ENCODE measurements at places on chromosomes 3 and 15. TPM values are rescaled to one million over a fixed set of nuclear protein-coding genes. Genes with fewer than 3 reads are reported as not detected.

GRCh38 chr3:23566499-23566898, 239.3 kb upstream of the UBE2E1 start:
- DNase-seq = no peak

GRCh38 chr15:101003081-101003480, 83.9 kb downstream of the LRRK1 start:
- DNase-seq = no peak

DNA sequence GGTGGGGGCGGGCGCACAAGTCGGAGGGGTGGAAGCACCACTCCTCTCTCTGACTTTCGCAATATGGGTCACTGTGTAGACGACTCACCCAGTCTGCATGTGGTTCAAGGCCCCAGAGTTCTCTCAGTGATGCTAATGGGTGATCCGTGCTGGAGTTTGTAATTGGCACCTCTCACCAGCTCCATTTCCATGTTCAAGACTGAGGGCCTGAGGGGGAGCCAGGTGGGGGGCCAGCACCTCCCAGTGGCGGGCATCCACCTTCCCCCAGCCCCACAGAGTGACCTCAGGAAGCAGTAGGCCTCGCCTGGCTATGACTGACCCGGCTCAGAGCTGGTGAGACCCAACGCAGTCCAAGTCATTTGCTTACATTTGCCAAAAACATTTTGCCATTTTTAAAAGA, 230.0 kb upstream of the ST8SIA2 start:
- DNase-seq = no peak

- DNase-seq = no peak
Measured at GRCh38 chr3:7574435-7574834, 713.5 kb downstream of the GRM7 start.

GRCh38 chr15:75905231-75905630, 1.6 kb downstream of the FBXO22 start:
- no peak for DNase-seq

DNA sequence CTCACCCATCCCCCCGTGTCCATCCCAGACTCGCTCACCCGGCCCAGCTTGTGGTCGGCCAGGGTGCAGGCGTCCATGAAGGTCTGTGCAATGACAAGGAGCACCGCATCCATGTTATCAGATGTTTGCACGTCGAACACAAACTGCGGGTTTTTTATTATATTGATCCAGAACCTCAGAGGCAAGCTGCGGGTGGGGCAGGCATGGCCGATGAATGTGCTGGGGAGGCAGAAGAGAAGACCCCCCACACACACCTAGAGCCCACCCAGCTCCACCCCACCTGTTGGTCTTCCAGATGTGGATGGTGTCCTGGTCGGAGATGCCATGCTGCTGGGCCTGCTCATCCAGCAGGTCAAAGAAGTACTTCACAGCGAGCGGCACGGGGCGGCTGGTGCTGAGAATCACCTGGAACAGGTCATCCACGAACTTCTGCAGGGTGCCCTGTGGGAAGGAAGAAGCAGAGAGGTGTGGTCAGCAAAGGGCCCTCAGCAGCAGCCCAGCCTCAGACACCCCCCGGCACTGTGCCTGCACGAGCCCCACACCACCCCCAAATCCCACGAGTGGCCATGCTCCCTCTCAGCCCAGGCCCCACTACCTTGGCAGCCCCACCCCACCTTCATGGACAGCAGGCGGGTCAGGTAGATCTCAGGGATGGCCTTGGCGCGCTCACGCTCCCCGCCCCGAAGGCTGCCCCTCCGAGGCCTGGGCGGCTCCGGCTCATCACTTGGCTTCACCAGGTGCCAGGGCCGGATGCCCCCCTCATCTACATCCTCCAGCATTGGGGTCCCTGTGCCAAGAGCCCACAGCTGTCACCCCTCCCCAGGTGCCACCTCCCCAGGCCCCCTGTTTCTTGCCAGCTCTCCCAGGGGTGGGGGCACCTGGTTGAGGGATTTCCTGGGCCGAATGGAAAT, 20.3 kb downstream of the PLXNB1 start:
- DNase-seq = no peak

GRCh38 chr15:34161329-34161963, 48.5 kb downstream of the KATNBL1 start:
- DNase-seq = no peak

- no peak for DNase-seq
Measured at GRCh38 chr3:4804161-4805058, 174.8 kb upstream of the BHLHE40 start.

DNA sequence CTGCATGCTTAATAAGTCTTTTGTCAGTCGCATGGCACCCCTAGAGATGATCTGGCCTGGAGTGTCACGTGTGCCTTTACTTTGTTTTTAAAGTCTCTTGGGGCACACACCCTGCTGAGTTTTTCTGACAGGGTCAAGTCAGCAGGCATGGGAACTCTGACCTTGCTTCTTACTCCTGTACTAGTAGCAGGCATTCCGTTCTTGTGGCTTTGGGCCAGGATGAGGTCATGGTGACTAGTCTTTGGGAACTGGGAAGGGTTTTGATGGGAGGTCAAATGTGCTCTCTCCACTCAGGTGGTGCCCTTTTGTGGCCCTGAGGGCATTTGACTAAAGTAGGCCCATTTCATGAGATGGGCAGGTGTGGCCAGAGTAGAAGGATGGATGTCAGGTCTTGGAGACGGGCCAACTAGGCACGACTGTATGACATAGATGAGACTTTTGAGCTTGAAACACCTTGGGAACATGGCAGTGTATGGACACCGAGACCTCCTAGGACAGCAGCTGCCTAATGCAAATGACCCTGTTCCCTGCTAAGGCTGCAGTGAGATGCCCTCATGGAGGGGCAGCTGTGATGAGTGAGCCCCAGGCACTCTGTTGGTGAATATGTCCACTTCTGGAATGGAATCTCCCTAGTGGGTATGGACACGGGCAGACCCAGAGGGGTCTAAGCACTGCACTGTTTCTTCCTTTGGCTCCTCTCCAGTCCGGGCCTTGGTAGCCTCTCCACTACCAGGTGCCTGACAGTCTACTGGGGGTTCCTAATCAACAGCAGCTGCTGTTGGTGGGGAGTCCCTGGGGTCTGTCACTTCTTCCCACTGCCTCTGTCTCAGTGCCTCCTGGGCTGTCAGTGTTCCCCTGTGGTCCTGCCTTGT, 16.4 kb downstream of the SRPRB start:
- no peak for DNase-seq

DNA sequence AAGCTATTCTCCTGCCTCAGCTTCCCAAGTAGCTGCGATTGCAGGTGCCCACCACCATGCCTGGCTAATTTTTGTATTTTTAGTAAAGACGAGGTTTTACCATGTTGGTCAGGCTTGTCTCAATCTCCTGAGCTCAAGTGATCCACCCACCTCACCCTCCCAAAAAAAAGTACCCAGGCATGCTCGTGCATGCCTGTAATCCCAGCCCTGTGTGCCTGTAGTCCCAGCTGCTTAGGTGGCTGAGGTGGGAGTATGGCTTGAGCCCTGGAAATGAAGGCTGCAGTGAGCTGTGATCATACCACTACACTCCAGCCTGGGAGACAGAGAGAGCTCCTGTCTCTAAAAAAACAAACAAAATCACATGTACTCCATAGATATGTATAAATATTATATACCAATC, 176.5 kb downstream of the SOX2 start:
- no peak for DNase-seq

- no peak for DNase-seq
Measured at GRCh38 chr3:194107107-194107506, 28.8 kb upstream of the HES1 start.

DNA sequence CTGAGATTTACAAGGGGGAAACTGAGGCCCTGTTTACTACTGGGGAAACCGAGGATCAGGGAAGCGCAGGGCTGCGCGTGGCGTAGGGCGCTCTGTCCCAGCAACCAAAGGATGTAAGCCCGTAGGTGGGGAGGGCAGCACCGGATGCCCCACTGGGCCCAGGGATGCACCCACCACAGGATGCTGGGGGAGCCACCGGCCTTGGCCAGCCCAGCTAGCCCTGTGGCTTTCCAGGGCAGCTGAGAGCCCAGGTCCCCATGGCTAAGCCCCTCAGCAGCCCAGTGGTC, 33.4 kb downstream of the RPN1 start:
- DNase-seq = no peak

- no peak for DNase-seq
Measured at GRCh38 chr15:62067448-62068044, 769 bp downstream of the C2CD4A start.

DNA sequence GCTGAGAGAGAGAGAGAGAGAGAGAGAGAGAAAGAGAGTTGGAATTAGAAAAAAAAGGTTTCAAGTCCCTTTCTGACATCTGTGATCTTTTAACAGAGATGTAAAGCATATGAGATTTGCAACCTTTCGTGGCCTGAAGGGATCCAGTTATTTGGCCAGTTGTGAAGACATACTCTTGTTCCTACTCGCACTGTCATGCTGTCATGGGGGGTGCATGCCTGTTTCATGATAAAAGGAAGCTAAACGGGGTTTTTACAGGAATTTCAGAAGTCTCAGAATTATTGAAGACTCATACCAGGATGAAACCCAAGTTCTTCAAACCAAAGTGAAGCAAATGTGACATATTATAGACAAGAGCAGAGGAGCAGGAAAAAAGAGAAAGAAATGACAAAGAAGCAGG, 342.0 kb downstream of the RORA start:
- no peak for DNase-seq

DNA sequence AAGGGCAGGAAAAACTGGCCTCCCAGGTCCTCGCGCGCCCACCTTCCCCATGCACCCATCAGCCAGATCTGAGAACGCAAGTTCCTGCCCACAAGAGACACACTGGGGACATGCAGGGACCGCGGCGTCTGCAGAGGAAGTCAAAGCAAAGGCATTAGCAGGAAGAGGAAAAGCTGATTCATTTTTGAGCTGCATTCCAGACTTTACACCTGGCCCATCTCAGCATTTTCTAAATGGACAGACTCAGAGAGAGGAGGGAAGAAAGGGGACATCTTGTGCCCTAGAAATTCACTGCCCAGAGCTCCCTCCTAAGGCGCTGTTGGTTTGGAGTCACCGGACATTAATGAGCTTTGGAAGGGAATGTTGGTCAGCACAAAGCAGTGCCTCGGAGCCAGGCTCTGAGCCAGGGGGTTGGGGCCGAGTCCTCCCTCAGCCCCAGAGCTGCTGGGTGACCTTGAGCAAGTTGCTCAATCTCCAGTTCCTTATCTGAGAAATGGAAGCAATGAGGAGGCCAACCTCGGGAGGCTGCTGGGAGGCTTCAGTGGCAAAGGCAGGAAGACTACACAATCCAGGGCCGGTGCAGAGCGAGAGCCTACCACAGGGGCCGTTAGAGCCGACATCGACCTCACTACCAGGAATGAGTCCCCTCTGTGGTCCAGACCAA, 150.5 kb upstream of the IQSEC1 start:
- no peak for DNase-seq

DNA sequence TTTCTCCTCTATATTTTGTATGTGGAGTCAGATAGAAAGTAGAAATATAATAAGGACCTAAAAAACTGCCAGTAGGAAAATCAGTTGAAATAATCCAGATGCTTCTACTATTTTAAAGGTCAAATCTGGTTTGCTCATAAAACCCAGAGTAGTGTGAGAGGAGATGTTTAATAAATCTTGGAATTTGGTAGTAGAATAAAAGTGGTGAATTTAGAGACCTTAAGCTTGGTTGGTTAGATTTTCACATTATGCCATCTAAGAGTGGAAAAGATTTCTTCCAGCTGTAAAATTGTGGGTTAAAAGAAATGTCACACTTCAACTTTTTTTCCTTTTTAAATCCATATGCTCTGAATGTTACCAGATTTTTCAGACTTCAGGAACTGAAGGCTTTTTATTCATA, 266.4 kb upstream of the GOLIM4 start:
- no peak for DNase-seq

DNA sequence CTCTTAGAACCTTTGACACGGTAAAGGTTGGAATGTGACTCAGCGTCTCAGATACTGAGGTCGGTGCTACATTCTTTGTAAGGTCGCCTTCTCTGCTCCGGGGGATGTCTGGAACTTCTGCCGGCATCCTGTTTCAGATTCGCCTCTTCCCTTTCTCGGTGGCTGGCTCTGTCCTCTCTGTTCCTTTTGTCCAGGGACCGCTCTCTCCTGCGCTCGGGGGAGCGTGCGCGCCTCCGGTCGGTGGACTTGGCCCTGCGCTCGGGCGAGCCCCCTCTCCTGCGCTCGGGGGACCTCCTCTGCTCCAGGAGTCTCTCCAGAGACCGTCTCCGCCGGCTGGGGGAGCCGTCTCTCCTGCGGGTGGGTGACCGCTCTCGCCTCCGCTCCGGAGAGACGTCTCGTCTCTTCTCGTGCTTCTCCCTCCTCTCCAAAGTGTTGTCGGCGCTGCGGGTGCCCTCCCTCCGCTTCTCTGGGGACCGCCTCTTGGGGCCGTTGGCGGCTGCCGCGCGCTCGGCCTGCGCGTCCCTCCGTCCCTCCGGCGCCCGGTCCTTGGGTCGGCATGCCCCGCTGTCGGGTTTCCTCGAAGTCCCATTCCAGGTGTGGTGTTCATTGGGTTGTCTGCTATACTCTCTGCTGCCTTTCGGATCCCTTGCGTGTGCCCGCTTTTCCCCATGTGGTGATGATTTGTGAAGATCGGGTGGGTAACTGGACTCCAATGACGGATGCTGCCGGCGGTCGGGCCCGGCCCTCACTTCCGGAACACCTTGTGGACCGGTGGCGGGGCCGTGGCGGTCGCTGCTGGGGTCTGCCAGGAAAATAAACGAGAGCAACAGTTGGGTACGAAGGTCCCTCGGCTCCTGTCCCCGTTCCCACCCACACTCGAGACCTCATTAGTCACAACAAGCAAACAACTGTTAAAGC, 668.8 kb upstream of the ADAMTS9 start:
- DNase-seq = no peak

- no peak for DNase-seq
Measured at GRCh38 chr3:196406811-196407470, 25.3 kb downstream of the UBXN7 start.

DNA sequence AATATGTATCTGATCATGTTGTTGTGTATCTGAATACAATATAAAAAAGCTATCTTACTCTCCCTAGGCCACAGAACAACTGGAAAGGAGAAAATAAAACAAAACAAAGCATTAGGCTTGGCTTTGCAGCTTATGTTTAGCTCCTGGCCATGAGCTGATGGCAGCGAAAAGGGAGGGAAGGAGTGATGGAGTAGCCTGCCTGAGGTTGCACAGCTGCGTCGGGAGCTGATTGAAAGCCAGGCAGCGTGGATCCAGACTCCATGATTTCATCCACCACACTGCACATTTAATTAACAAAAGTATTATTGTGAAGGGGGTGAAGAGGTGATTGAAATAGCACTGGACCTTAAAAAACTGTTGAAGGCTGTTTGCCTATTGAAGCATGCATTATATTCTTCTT, 212.2 kb downstream of the GABRG3 start:
- DNase-seq = no peak

GRCh38 chr3:9678493-9678892, 25.1 kb upstream of the CPNE9 start:
- no peak for DNase-seq

GRCh38 chr3:96931119-96931862, 116.9 kb downstream of the EPHA6 start:
- no peak for DNase-seq

LRTM1 gene
- not detected for total RNA-seq

TPRA1 gene
- total RNA-seq = 30.7 TPM

IL17RE gene
- total RNA-seq = 0.13 TPM

MCCC1 gene
- total RNA-seq = 21.5 TPM

CIDEC gene
- not detected for total RNA-seq
